ENCODE measurements at places on chromosomes 1 and 21. TPM values are rescaled to one million over a fixed set of nuclear protein-coding genes. Genes with fewer than 3 reads are reported as not detected.

GRCh38 chr1:246052603-246053002, 454.5 kb downstream of the SMYD3 start:
- H3K27ac ChIP-seq = no peak overlapping the region
- no peaks in the 10 kb centered on the region for H3K27me3 ChIP-seq
- H3K4me1 ChIP-seq = peaks cover 3% of the 10 kb centered on the region
- H3K36me3 ChIP-seq = no peaks in the 10 kb centered on the region
- H3K4me3 ChIP-seq = no peak overlapping the region

DNA sequence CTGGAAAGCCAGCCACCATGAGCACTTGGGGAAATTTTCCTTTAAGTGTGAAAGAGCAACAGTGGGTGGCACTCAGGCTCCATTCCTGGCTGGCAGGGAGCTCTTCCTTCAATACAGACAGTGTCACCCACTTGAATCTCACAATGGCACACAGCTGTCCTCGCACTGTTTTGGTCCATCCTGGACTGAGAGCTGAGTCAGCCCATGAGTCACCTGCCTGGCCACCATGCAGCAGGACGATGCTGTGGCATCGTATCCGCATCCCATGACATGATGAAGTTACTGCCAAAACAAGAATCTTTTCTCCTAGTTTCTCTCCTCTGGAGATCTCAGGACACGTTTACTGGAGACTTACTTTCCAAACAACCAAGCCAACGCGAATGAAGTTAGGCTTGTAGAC, 6.0 kb downstream of the TMPRSS2 start:
- no peaks in the 10 kb centered on the region for H3K36me3 ChIP-seq
- peak overlapping the region; percentile 86 for H3K27ac ChIP-seq
- peaks cover 45% of the 10 kb centered on the region for H3K27me3 ChIP-seq
- DNase-seq = no peak
- peaks cover 34% of the 10 kb centered on the region for H3K4me1 ChIP-seq

DNA sequence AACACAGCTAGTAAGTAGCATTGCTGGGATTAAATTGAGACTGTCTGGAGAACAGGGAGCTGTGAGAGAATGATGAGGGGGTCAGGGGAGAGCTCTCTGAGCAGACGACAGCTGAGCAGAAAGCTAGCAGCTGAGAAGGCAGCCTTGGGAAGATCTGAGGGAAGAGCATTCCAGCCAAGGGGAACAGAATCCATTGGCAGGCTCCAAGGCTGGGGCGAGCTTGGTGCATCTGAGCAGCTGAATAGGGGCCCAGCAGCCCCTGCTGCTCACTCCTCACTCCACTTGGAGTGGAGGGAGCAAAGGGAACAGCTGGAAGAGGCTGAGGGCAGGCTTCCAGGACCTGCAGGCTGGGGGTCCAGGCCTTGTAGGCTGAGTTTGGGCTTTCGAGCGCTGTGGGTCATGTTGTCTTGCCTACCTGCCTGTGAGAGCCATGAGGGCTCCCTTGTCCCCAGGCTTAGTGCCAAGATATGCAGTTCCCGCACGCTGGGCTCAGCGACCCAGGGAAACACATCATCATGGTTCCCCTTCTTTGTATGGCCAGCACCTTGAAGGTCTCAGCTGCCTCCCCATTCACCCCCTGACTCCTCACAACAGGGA, 10.5 kb downstream of the ACOT11 start:
- no peak overlapping the region for H3K27ac ChIP-seq
- H3K4me3 ChIP-seq = no peak overlapping the region
- no peaks in the 10 kb centered on the region for H3K27me3 ChIP-seq
- peaks cover 3% of the 10 kb centered on the region for H3K36me3 ChIP-seq
- peaks cover 5% of the 10 kb centered on the region for H3K4me1 ChIP-seq

DNA sequence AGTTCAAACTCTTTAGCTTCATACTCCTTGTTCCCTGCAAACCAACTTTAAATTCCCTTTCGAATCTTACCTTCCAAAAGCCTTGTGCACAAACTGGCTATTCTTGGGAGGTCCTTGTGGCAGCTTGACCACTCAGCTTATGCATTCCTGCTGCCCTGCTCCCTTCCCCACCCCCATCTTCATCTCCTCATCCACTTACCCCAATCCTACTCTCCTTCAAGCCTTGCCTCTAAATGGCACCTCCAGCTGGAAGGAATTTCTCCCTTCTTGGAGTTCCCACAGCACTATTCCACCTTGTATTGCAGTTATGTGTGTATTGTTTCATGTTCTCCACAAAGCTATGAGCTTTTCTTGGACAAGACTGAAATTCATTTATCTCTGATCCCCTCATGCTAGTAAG, 15.3 kb upstream of the DIRAS3 start:
- no peaks in the 10 kb centered on the region for H3K27me3 ChIP-seq
- DNase-seq = no peak
- no peaks in the 10 kb centered on the region for H3K36me3 ChIP-seq
- H3K4me1 ChIP-seq = no peaks in the 10 kb centered on the region

- no peak overlapping the region for H3K4me3 ChIP-seq
- DNase-seq = no peak
- H3K27me3 ChIP-seq = no peaks in the 10 kb centered on the region
- H3K36me3 ChIP-seq = no peaks in the 10 kb centered on the region
These were observed 117.9 kb downstream of the PRDM2 start for GRCh38 chr1:13817906-13818305.

- no peaks in the 10 kb centered on the region for H3K4me1 ChIP-seq
- H3K4me3 ChIP-seq = no peak overlapping the region
- no peaks in the 10 kb centered on the region for H3K36me3 ChIP-seq
- H3K27me3 ChIP-seq = no peaks in the 10 kb centered on the region
These were observed 58.5 kb downstream of the TENT5C start for GRCh38 chr1:117664314-117664713.

DNA sequence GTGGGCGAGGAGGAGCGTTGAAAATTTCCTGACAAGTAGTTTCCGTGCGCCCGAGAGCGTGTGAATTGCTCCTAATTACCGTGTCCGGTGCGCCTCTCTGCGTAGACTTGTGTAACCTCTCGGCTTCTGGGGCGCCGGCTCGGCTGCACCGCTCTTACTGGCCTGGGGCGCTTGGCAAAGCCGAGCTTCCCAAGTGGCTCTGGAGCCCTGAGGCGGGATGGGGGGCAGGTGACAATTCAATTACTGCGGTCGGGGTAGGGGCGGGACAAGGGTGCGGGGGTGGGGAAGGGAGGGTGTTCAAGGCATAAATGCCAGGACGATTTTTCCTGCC, 392 bp upstream of the DMRTA2 start:
- H3K36me3 ChIP-seq = no peaks in the 10 kb centered on the region
- peaks cover 88% of the 10 kb centered on the region for H3K27me3 ChIP-seq
- H3K27ac ChIP-seq = peak overlapping the region; percentile 48
- peak overlapping the region; percentile 90 for H3K4me3 ChIP-seq
- peaks cover 36% of the 10 kb centered on the region for H3K4me1 ChIP-seq
- DNase-seq = peak; percentile 69

GRCh38 chr1:203336097-203336496, 14.8 kb downstream of the FMOD start:
- peaks cover 24% of the 10 kb centered on the region for H3K4me1 ChIP-seq
- no peaks in the 10 kb centered on the region for H3K36me3 ChIP-seq
- DNase-seq = no peak
- H3K4me3 ChIP-seq = no peak overlapping the region
- peak overlapping the region; percentile 55 for H3K27ac ChIP-seq

- H3K4me1 ChIP-seq = no peaks in the 10 kb centered on the region
- H3K27ac ChIP-seq = no peak overlapping the region
- no peak overlapping the region for H3K4me3 ChIP-seq
- no peak for DNase-seq
- no peaks in the 10 kb centered on the region for H3K36me3 ChIP-seq
These were observed 84.4 kb downstream of the CATSPERE start for GRCh38 chr1:244545511-244545910.

DNA sequence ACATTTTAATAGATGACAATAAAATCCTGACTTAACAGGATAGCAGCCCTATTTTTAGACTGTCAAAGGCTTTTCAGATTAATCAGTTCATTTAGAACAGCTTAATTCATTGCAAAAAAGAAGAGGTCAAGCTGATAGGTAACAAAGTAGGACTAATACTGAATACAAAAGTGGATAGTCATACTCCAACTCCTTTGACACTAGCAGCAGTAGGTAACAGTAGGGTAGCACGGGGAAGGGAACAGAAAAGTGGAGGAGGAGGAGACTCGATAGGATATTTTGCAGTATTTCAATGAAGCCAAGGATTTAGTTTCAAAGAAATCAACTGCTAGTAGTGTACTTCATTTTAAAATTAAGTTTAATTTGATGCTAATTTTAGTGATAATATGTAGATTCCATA, 51.1 kb downstream of the USP1 start:
- no peaks in the 10 kb centered on the region for H3K4me1 ChIP-seq
- no peak overlapping the region for H3K27ac ChIP-seq
- H3K4me3 ChIP-seq = no peak overlapping the region
- no peak for DNase-seq

GRCh38 chr21:17729455-17729854, 89.7 kb downstream of the C21orf91 start:
- no peak overlapping the region for H3K27ac ChIP-seq
- H3K27me3 ChIP-seq = peaks cover 10% of the 10 kb centered on the region
- no peaks in the 10 kb centered on the region for H3K36me3 ChIP-seq
- peaks cover 7% of the 10 kb centered on the region for H3K4me1 ChIP-seq

DNA sequence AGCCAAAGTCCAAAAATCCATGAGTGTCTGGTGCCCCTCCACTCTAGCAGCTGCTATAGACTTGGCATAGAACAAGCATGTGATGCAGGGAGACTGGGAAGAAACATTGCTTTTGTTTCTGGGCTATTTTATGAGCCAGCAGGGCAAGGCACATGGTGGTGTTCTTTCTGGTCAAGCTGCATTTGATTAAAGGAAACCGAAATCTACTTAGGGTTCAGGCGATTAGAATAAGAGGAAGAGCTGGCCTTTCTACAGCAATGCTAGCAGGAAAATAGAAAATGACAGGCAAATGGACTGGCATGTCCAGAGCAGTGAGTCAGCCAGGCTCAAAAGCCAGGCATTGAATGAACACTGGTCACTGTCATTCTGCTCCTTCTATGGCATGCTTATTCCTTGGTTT, 28.5 kb upstream of the ARHGAP29 start:
- no peak overlapping the region for H3K27ac ChIP-seq
- no peaks in the 10 kb centered on the region for H3K4me1 ChIP-seq
- DNase-seq = no peak

GRCh38 chr1:178271471-178271870, 177.6 kb downstream of the RASAL2 start:
- H3K4me1 ChIP-seq = peaks cover 18% of the 10 kb centered on the region
- no peaks in the 10 kb centered on the region for H3K36me3 ChIP-seq
- H3K4me3 ChIP-seq = no peak overlapping the region
- H3K27ac ChIP-seq = no peak overlapping the region
- DNase-seq = no peak

- peaks cover 8% of the 10 kb centered on the region for H3K4me1 ChIP-seq
- peak overlapping the region; percentile 87 for H3K4me3 ChIP-seq
- H3K36me3 ChIP-seq = no peaks in the 10 kb centered on the region
- peaks cover 3% of the 10 kb centered on the region for H3K27me3 ChIP-seq
- H3K27ac ChIP-seq = peak overlapping the region; percentile 56
These were observed 1.1 kb upstream of the PRXL2B start for GRCh38 chr1:2585318-2586092.

DNA sequence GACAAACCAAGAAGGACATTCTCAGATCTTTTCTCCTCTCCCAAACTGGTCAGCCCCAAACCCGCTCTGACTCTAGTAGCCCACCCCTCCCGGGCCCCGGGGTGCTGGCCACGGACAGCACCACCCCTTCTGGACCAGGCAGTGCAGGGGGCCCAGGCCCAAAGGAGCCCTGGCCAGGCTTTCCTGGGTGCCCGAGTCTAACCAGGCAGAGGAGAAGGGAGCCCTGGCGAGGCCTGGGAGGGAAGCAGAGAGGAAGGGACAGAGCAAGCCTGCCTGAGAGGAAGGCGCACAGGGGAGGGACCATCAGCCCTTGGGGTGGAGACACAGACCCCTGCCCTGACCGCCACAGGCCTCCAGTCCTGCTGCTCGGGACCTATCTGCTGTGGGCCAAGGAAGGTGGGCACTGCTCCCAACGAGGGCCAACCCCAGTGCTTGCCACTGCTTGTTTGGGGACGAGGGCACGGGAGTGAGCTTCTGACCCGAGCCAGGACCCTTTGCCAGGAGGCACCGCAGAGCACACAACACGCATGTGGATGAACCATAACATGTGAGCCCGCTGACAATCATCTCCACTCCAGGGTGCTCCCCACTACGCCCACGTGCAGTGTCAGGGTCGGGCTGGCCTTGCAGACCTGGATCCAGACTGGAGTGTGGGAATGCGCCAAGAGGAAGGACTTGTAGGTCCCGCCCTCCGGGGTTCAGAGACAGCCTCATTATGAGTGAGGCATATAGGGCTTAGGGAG, 57.6 kb downstream of the KCNAB2 start:
- H3K27me3 ChIP-seq = peaks cover 2% of the 10 kb centered on the region
- no peak overlapping the region for H3K4me3 ChIP-seq

CCDC27 gene
- not detected for total RNA-seq

PRDX1 gene
- total RNA-seq = 255 TPM

MNDA gene
- not detected for total RNA-seq

PGLYRP4 gene
- total RNA-seq = 5.9 TPM

HCN3 gene
- total RNA-seq = 9.5 TPM

MAP1LC3C gene
- 3.2 TPM for total RNA-seq

PIK3R3 gene
- 47.5 TPM for total RNA-seq

Data from type B pancreatic cell (in vitro differentiated cells).